Mesenchymal stem cell (in vitro differentiated cells and primary cell): ENCODE measurements at places on chromosomes 13 and 19.

DNA sequence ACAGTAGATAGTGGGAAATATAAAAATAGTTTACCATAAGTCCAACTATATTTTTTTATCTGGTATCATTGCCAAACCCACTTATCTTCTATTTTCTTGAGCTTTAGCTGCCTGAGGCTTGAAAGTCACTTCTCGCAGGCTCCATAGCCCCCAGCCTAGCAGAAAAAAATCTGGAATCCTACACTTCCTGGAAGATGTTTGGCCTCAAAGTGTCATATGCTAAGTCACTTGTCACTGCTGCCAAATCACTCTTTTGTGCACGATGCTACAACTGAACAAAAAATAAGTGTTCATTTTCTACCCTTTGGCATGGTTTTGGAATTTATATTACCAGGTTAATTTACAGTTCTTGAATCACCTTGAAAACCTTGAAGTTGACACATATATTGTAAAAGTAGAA lies 612.5 kb upstream of the ATXN8OS start:
- no peaks in the 10 kb centered on the region for H3K27me3 ChIP-seq
- H3K4me3 ChIP-seq = no peak overlapping the region
- H3K27ac ChIP-seq = no peak overlapping the region
- H3K36me3 ChIP-seq = no peaks in the 10 kb centered on the region
- no peak for DNase-seq

- no peaks in the 10 kb centered on the region for H3K4me1 ChIP-seq
- H3K36me3 ChIP-seq = peaks cover 30% of the 10 kb centered on the region
- no peak overlapping the region for H3K4me3 ChIP-seq
- DNase-seq = no peak
- H3K27ac ChIP-seq = no peak overlapping the region
- H3K27me3 ChIP-seq = no peaks in the 10 kb centered on the region
These were observed 16.1 kb downstream of the ZSWIM9 start for GRCh38 chr19:48186541-48186991.

DNA sequence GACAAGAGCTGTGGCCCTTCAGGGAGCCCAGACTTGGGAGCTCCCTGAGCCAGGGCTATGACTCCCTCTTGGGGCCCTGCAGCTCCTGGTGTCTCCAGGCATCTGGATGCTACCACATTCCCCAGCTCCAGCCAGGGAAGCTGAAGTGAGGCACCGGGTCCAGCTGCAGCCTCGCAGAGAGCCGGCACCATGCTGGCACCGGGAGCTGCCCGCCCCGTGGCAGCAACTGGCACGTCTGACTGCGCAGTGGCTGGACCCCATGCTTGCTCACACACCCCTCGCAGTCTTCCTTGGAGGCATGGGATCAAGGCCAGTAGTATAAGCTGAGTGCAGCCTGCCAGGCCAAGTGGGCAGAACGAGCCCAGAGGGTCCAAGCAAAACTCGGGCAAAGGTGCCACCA lies 7.4 kb downstream of the IGFL4 start:
- no peak for DNase-seq
- no peak overlapping the region for H3K27ac ChIP-seq
- H3K27me3 ChIP-seq = peaks cover 49% of the 10 kb centered on the region
- no peaks in the 10 kb centered on the region for H3K36me3 ChIP-seq
- H3K4me3 ChIP-seq = no peak overlapping the region

DNA sequence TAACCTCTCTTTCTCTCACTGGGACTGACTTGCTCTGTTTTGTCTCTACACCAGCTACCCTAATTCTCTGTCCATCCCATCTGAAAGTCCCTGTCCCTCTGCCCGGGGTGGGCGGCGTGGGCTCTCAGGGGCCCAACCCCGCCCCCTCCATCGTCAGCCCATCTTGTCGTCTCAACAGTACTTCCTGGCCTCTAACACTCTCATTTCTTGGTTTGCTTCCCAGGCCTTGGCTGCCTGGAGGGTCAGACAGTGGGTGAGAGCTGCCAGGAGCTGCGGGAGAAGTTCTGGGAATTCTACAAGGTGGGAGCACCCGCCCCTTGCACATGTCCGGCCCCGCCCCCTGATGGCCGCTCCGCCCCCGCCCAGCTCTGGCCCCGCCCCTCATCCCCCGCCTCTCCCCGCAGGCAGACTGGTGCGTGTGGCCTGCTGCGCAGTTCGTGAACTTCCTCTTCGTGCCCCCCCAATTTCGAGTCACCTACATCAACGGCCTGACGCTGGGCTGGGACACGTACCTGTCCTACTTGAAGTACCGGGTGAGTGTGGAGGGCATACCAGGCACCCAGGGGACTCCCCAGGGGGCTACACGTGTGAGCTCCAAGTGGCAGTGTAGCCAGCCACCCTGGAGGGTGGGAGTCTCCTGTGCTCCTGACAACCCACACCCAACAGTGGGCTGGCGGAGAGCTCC lies 1.7 kb downstream of the MPV17L2 start:
- H3K4me1 ChIP-seq = peaks cover 16% of the 10 kb centered on the region
- DNase-seq = peak; percentile 24
- H3K4me3 ChIP-seq = peak overlapping the region; percentile 90

GRCh38 chr19:30364866-30365800 lies 7.1 kb upstream of the ZNF536 start:
- DNase-seq = no peak
- H3K27me3 ChIP-seq = no peaks in the 10 kb centered on the region
- no peak overlapping the region for H3K27ac ChIP-seq
- H3K4me3 ChIP-seq = no peak overlapping the region
- no peaks in the 10 kb centered on the region for H3K36me3 ChIP-seq
- H3K4me1 ChIP-seq = no peaks in the 10 kb centered on the region

DNA sequence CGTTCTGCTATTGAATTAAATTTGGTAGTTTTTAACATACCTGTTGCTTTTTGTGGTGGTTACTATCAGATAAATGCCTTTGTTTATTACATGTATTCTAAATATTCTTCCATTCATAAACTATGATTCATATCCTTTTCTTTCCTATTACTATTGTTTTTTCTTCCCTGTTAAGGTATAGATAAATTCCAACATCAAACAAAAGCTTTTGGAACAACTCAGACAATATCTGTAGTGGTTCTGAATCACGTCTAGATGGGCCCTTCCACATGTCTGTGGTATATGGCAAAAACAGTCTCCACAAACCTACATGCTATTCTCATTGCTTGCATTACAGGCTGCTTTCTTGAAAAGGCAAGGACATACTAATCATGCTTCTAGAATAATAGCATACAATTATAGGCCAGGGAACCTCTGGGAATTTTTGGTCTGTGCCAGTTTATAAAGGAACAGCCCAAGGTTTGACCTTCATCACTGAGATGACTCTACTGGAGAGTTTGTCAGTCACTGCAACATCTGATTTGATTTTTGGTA lies 6.4 kb downstream of the LRCH1 start:
- no peak overlapping the region for H3K4me3 ChIP-seq
- no peaks in the 10 kb centered on the region for H3K27me3 ChIP-seq
- H3K36me3 ChIP-seq = peaks cover 4% of the 10 kb centered on the region
- DNase-seq = no peak
- no peak overlapping the region for H3K27ac ChIP-seq

- no peaks in the 10 kb centered on the region for H3K4me1 ChIP-seq
- H3K4me3 ChIP-seq = no peak overlapping the region
- H3K27ac ChIP-seq = no peak overlapping the region
- DNase-seq = no peak
- no peaks in the 10 kb centered on the region for H3K27me3 ChIP-seq
These were observed 49.3 kb downstream of the LIG4 start for GRCh38 chr13:108166078-108166477.

GRCh38 chr13:106471957-106472543 lies 63.4 kb downstream of the EFNB2 start:
- peak overlapping the region; percentile 53 for H3K27ac ChIP-seq
- H3K27me3 ChIP-seq = peaks cover 11% of the 10 kb centered on the region
- peak; percentile 89 for DNase-seq
- H3K36me3 ChIP-seq = no peaks in the 10 kb centered on the region
- peaks cover 9% of the 10 kb centered on the region for H3K4me1 ChIP-seq

- no peak overlapping the region for H3K4me3 ChIP-seq
- no peaks in the 10 kb centered on the region for H3K36me3 ChIP-seq
- no peaks in the 10 kb centered on the region for H3K4me1 ChIP-seq
- no peaks in the 10 kb centered on the region for H3K27me3 ChIP-seq
- H3K27ac ChIP-seq = no peak overlapping the region
- peak; percentile 25 for DNase-seq
These were observed 1095.4 kb upstream of the PCDH20 start for GRCh38 chr13:62510906-62511655.

GRCh38 chr19:46412650-46413261 lies 608 bp downstream of the CCDC8 start:
- peak overlapping the region; percentile 82 for H3K27ac ChIP-seq
- H3K27me3 ChIP-seq = no peaks in the 10 kb centered on the region
- no peak for DNase-seq
- peaks cover 48% of the 10 kb centered on the region for H3K4me1 ChIP-seq
- peak overlapping the region; percentile 70 for H3K4me3 ChIP-seq
- no peaks in the 10 kb centered on the region for H3K36me3 ChIP-seq

- H3K27me3 ChIP-seq = peaks cover 11% of the 10 kb centered on the region
- H3K4me3 ChIP-seq = no peak overlapping the region
- no peaks in the 10 kb centered on the region for H3K36me3 ChIP-seq
- no peak overlapping the region for H3K27ac ChIP-seq
- H3K4me1 ChIP-seq = no peaks in the 10 kb centered on the region
These were observed 23.5 kb downstream of the LGALS16 start for GRCh38 chr19:39679056-39679790.

- DNase-seq = no peak
- no peak overlapping the region for H3K4me3 ChIP-seq
- no peaks in the 10 kb centered on the region for H3K27me3 ChIP-seq
- H3K4me1 ChIP-seq = peaks cover 5% of the 10 kb centered on the region
These were observed 85.0 kb downstream of the DOCK9 start for GRCh38 chr13:98892821-98893220.

- no peaks in the 10 kb centered on the region for H3K36me3 ChIP-seq
- H3K27me3 ChIP-seq = no peaks in the 10 kb centered on the region
- H3K4me3 ChIP-seq = no peak overlapping the region
- no peak overlapping the region for H3K27ac ChIP-seq
- H3K4me1 ChIP-seq = peaks cover 2% of the 10 kb centered on the region
These were observed 14.5 kb downstream of the SLC46A3 start for GRCh38 chr13:28704282-28704681.

DNA sequence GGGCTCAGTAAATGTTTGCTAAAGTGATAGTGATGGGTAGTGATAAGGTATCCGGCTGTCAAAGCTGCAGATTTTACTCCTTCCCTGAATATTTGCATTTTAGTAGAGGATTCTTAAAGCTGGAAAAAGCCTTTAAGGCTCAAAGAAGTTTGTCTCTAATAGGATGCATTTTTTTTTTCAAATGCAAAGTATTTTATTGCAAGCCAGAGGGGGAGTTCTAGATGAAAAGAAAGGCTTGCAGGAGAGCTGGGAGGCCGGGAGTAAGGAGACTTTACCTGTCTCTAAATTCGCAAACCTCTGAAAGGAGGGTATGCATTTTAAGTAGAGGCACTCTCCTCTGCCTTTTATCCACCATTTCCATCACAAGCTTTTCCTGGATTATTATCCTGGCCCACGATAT lies 100.7 kb upstream of the FNDC3A start:
- DNase-seq = no peak
- no peaks in the 10 kb centered on the region for H3K4me1 ChIP-seq
- peaks cover 10% of the 10 kb centered on the region for H3K27me3 ChIP-seq

GRCh38 chr13:23469951-23470421 lies 36.5 kb upstream of the SACS start:
- DNase-seq = no peak
- no peak overlapping the region for H3K4me3 ChIP-seq
- no peaks in the 10 kb centered on the region for H3K27me3 ChIP-seq
- H3K27ac ChIP-seq = no peak overlapping the region
- H3K36me3 ChIP-seq = no peaks in the 10 kb centered on the region

DNA sequence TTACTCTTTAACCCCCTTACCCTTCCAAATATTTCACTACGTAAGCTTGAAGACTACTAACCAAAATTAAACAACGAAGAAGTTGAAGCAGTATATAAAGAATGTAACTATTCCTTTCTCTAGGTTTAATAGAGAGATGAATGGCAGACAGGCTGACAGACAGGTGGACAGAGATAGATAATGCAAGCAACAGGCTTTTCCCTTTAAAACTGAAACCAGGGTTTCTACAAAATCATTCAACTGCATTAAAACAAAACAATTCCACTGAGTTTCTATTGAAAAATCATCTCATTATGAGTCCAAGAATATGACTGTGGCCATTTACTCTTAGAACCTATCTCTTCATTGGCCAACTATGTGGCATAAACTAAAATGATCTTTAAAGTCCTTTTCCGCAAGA lies 15.2 kb downstream of the LNX2 start:
- no peaks in the 10 kb centered on the region for H3K36me3 ChIP-seq
- H3K4me3 ChIP-seq = no peak overlapping the region
- H3K27ac ChIP-seq = no peak overlapping the region
- DNase-seq = no peak
- no peaks in the 10 kb centered on the region for H3K4me1 ChIP-seq

GRCh38 chr13:55517312-55517711 lies 1623.4 kb upstream of the PRR20A start:
- DNase-seq = no peak
- H3K27ac ChIP-seq = no peak overlapping the region
- no peak overlapping the region for H3K4me3 ChIP-seq

DNA sequence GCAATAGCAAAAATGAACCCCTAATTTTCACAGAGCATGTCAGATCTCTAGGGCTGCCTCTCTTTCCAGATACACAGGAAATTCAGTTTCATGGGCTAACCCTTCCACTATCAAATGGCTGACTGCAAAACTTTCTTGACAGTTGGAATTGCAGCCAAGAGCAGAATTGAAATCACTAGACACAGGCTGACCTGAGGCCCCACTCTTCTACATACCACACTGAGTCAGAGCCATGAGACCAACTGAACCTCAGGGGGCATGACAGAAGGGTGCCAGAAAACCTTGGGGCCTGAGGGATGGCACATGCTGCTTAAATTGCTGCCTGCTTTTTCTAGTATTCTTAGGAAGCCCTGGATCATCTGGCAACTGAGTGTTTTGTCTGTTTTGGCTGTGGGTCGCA lies 1.7 kb upstream of the DLEU7 start:
- no peak overlapping the region for H3K4me3 ChIP-seq
- no peak for DNase-seq
- no peaks in the 10 kb centered on the region for H3K36me3 ChIP-seq
- peaks cover 11% of the 10 kb centered on the region for H3K4me1 ChIP-seq

DNA sequence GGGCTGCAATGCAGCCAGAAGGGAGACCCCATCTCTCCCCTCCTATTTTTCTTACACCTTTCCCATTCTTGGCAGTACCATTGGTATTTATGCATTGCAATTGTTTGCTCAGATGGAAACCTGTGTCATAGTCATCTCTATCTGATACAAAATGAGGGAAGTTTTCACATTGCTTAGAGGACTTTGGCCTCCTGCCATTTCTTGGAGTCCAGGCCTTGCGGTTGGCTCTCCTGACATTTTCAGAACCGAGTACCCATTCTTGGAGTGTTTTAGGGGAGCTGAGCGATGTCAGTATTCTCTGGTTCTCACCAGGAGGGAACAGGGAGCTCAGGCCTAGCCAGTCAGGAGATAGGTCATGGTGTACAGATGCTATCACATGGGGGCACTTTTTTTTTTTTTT lies 1.5 kb downstream of the SIN3B start:
- H3K4me1 ChIP-seq = peaks cover 16% of the 10 kb centered on the region
- peak; percentile 26 for DNase-seq
- no peaks in the 10 kb centered on the region for H3K27me3 ChIP-seq
- no peak overlapping the region for H3K4me3 ChIP-seq
- H3K27ac ChIP-seq = no peak overlapping the region

GRCh38 chr13:80359778-80360452 lies 19.0 kb upstream of the SPRY2 start:
- H3K36me3 ChIP-seq = no peaks in the 10 kb centered on the region
- H3K4me1 ChIP-seq = peaks cover 5% of the 10 kb centered on the region
- DNase-seq = peak; percentile 48
- H3K27ac ChIP-seq = peak overlapping the region; percentile 4
- H3K27me3 ChIP-seq = no peaks in the 10 kb centered on the region
- H3K4me3 ChIP-seq = no peak overlapping the region
